ENCODE measurements at places on chromosomes 5 and 9. TPM values are rescaled to one million over a fixed set of nuclear protein-coding genes. Genes with fewer than 3 reads are reported as not detected.

CCDC152 gene
- 10.2 TPM for total RNA-seq

PNPLA7 gene
- total RNA-seq = 0.57 TPM

RMRP gene
- 14,987 TPM for total RNA-seq

PCDH1 gene
- 101 TPM for total RNA-seq

CCL27 gene
- total RNA-seq = not detected

HSD17B3 gene
- total RNA-seq = not detected

GFI1B gene
- 0.71 TPM for total RNA-seq

AGTPBP1 gene
- 56.8 TPM for total RNA-seq

NFIB gene
- 11.6 TPM for total RNA-seq

CA9 gene
- total RNA-seq = 1.3 TPM

DCTN3 gene
- total RNA-seq = 25.6 TPM

IL7R gene
- total RNA-seq = 0.25 TPM

ACSL6 gene
- 2.4 TPM for total RNA-seq

C1QTNF2 gene
- 1.3 TPM for total RNA-seq

SPAG8 gene
- total RNA-seq = 0.37 TPM

KCNN2 gene
- 18.6 TPM for total RNA-seq

DEPDC1B gene
- 67.4 TPM for total RNA-seq

Measured in H1 (cell line).